Left colon (tissue), 2 donors: ENCODE measurements at places on chromosomes 7 and 10.

DNA sequence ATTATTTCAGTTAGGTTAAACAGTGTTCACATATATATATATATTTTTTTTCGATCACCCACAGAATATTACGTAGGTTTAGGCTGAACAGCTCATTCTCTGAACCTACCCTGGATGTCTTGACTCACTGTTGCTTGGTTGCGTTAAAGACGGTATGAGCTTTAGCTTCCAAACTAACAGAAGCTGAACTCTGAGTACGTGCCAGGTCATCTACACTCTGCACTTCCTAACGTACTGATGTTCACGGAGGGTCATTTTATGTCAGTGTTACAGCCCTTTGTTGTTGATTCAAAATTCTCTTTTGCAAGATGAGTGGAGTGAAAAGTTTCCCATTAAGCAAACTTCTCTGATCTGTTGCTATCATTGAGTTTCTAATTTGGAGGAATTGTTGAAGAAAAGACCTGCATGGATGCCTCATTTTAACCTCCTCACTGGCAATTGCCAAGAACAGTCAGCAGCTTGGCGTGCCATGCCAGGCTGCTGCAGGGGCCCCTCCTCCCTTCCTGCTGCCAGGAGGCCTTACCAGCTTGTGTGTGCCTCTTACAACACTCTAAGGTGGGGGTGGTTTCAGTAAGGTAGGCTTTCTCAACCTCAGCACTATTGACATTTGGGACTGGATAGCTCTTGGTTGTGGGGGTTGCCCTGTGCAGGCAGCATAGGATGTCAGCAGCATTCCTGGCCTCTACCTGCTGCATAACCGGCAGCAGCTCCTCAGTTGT, 44.3 kb downstream of the INSYN2A start:
- DNase-seq = no peak

- DNase-seq = no peak
Measured at GRCh38 chr7:81415181-81415580, 354.7 kb downstream of the HGF start.

DNA sequence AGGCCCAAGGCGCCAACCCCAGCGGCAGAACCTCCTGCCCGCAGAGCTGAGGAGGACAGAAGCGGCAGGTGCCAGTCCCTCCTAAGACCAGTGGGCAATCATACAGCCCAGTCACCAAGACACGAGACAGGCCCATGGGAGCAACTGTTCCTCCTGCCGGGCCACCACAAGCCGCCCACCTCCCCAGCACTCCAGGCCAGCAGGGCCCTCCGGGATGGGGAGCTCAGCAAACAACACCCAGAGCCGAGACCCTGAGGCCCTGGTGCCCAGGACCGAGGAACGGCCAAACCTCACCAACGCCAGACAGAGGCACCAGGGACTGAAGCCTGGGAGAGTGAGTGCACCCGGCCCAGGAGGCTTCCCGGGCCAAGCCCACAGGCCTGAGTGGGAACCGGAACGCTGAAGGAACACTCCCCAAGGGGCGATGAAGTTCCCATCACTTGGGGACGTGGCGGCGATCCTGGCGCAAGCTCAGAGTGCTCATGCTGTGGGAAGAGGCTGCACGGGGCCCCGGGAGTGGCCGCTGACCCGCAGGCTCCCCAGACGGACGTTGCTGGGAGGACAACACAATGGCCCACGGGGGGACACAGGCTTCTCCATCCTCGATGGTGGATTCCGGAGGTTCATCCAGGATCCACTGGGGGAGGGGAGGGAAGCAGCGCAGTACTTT, 35.1 kb downstream of the GPER1 start:
- no peak for DNase-seq

- DNase-seq = no peak
Measured at GRCh38 chr7:27693794-27694193, 31.1 kb upstream of the HIBADH start.

GRCh38 chr10:70295321-70295720, 11.5 kb upstream of the NPFFR1 start:
- no peak for DNase-seq

DNA sequence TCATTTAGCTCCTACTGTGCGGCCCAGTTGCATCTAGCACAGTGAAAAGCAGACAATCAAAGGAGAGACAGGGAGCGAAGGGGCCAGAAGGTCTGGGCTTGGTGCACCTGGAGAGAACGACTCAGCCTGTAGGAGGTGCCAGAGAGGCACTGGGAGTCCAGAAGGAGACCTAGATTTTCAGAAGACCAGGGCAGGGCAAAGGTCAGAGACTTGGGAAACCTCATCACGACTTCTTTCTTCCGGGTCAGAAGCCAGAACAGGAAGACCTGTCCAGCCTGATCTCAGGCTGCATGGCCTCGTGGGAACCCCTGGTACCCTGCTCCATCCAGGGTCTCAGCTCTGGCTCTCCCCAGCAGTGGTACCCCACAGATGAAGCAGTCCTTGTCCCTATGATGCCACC, 5.2 kb downstream of the AGAP3 start:
- DNase-seq = peak; percentile 78

DNA sequence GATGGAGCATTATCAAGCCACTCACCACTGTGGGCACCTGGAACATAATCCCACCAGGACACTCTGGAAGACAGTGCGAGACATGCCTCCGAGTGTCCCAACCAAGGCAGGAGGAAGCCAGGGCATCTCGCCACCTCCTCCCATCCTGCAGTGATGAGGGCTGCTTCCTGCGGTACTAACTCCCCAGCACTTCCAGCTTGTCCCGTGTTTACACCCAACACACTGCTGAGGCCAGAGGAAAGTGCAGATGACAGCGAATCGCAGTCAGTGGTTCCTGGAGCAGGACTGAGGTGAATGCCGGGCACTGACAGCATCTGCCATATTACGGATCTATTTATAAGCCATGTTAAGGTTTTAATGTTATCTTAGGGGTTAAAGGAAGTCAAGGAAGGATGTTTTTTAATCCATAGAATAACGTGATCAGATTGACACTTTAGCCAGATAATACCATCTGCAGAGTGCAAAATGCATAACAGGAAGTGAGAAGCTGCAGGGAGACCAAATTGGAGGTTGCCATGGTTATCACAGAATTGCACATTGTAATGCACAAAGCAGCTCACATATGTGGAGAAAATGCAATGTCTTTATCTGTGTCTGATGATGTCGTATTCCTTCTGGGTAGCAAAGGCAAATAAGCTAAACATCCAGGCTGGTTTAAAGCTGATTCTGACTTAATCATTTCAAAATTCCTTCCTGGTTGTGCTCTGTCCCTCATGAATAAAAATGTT, 314.1 kb upstream of the C7orf33 start:
- no peak for DNase-seq

GRCh38 chr7:147432079-147432478, 1158.5 kb upstream of the C7orf33 start:
- DNase-seq = no peak

GRCh38 chr7:134255814-134256213, 60.9 kb downstream of the SLC35B4 start:
- no peak for DNase-seq

GRCh38 chr7:101232141-101232850, 5.3 kb downstream of the CLDN15 start:
- peak; percentile 91 for DNase-seq

DNA sequence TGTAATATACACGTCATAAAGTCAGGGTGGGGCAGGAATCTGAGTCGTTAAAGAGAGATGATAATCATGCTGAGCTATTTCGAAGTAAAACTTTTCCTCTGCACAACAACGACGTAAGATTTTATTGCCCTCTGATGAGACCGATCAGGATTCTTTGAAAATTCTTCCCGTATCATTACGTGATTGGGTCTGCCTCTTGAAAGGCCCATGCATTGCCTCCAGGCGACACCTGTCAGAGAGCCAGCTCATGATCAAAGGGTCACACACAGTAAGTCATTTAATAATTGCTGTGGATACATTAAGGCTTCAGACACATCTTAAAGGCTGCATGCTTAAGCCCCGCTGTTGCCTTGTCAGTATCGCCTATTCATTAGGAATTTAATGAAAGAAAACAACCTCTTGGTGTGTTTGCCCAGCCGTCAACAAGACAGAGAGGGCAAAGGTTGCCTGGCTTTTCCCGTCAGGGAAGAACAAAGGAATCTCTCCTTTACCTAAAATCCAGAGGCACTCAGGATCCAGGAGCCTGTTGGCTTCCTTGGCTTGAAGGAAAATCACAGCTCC, 189.0 kb upstream of the SH2B2 start:
- peak; percentile 39 for DNase-seq

DNA sequence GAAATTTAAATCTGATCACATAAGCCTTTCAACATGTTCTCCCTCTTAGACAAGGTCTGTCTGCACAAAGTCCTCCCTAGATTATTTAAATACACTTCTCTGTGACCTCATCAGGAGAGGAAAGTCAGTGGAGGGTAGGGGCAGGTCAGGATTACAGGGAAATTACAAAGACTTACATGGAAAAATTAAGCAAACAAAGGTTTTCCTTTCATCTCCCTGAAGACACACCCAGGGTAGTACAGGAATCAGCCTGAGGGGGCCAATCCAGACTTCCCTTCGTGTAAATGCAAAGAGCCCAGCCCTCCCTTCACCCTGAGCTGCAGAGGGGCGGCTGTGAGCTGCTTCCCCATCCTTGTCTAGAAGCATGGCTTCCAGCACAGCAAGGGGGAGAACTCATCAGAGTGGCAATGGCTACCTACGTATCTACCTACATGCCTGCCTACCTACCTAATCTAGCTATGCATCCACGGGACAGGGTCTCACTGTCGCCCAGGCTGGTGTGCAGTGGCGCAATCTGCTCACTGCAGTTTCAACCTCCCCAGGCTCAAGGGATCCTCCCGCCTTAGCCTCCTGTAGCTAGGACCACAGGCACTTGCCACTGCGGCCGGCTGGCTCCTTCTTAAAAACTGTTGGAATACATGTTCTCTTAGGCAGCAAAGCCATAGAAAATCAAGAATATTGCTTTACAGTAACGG, 33.2 kb downstream of the PITRM1 start:
- no peak for DNase-seq

DNA sequence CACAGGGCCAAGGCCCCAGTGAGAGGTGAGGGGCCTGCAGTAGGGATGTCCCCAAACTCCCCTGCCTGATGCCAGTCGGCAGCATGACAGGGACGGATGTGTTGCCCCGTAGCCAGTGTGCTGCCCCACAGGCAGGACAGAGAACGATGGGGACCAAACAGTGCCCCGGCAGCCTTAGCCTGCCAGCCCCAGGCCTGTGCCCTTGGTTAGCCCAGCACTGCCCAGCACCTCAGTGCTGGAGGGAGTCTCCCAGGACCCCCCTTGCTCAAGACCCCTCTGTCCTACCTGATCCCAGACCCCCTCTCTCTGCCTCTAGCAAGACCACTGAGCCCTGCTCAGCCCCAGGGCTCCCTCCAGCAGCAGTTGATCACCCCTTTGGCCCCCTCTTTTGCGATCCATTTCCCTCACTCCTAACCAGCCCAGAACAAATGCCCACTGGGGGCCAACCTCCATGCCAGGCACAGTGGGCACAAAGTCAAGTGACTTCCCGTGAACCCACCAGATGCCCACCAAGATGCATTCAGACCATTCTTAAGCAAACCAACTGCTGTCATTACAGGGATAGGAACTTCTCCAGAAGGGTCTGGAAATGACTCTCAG, 34.0 kb downstream of the OAT start:
- DNase-seq = peak; percentile 6

GRCh38 chr10:62188021-62188616, 80.5 kb downstream of the RTKN2 start:
- no peak for DNase-seq

- DNase-seq = no peak
Measured at GRCh38 chr7:91771394-91771793, 109.1 kb downstream of the MTERF1 start.

- no peak for DNase-seq
Measured at GRCh38 chr7:155450558-155450969, 7.4 kb upstream of the EN2 start.

GRCh38 chr10:75926763-75927162, 495.3 kb downstream of the LRMDA start:
- no peak for DNase-seq

DNA sequence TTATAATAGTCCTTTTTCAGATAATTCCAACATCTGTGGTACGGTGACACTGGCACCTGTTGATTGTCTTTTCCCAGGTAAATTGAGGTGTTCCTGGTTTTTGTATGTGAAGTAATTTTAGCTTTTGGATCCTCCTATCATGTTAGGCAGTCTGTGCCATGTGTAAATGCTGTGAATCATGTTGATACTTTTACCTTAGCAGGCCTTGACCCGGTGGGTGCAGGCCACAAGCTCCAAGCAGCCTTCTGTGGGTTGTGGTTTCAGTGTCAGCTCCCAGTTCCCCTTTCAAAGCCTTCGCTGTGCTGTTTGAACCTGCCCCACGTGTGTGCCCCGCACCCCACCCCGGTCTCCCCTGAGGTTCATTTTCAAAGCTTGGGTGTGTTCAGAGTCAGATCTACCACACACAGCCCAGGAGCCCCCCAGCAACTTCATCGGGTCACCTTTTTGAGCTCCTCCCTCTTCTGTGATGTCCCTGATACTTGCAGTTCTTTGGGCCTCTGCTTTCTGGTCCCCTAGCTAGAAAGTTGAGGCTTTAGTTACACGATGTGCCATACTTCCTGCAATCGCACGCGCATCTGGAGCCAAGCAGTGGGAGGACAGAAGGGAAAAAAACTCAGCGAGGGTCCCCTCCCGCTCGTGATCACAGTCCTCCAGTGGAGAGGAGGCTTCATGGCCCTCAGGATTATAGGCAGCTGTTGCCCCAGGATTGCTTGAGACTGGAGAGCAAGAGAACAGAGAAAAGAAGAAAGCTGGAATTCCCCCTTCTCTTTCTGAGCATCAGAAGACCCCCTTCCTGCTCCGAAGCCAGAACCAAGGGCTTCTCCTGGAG, 8.7 kb upstream of the BHLHA15 start:
- DNase-seq = peak; percentile 48

DNA sequence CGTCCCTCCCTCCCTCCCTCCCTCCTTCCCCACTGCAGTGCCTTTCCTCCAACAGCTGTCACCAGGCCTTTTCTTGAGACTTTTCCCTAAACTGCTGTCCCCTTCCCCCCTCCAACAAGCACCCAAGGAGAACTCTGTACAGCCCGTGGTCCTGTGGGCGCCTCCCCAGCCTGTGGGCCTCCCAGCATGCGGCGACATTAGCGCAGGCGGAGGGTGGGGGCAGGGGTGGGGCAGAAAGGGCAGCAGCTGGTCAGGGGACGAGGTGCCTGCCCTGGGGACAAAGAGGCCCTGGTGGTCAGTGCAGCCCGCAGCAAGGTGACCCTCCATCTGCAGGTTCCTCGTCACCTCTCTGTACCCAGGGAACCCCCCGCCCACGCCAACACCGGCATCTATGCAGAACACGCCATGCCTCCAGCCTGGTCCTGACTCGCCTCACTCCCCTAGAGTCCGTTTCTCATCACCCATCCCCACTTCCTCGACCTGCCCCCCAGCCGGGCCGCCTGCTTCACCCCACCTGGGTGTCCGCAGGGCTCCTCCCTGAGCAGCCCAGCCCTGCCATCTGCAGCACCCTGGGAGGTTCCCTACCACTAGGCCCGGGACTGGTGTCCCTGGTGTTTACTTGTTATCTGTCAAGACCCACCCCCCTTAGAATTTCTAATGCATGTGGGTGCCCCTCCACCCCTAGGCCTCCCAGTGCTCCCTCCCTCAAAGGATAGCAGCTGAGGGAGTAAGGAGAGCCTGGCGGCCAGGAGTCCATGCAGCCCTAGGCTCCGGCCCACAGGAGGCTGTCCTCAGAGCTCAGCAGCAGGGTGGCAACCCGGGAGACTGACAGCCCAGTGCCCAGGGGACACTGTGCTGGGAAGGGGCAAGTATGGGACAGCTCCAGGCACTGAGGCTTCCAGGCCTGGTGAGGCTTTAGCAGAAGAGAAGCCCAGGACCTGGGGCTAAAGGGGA, 147.8 kb downstream of the ARHGAP22 start:
- no peak for DNase-seq
